ENCODE measurements at places on chromosomes 12 and 14.
A peak's percentile ranks its signal among the peaks of the same experiment; 100 is the strongest.

DNA sequence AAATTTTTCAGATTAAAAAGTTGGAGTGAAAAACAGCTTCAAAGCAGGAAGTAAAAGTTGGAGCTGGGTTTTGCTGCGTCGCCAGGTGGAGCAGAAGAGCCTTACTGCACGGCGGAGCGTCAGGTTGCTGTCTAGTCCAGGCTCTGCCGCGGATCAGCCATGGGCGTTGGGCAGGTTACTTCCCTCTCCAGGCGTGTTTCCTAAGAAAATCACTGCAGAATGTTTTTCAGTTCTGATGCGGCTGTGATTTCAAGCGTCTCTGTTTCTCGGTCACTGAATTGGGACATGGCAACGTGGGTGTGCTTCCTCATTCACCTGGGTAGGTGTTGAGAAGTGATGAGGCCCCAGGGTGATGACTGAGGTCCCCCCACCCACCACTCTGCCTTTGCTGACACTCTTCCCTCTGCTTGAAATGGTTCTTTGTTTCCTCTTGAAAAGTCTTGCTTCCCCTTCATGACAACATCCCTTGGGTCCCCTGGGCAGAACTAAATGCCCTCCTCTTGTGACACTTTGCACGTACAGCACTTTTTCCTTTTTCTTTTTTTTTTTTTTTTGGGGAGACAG lies 7.6 kb downstream of the EVL start:
- peak; percentile 45 for DNase-seq

GRCh38 chr14:104277416-104278213 lies 139.2 kb downstream of the KIF26A start:
- no peak for DNase-seq

DNA sequence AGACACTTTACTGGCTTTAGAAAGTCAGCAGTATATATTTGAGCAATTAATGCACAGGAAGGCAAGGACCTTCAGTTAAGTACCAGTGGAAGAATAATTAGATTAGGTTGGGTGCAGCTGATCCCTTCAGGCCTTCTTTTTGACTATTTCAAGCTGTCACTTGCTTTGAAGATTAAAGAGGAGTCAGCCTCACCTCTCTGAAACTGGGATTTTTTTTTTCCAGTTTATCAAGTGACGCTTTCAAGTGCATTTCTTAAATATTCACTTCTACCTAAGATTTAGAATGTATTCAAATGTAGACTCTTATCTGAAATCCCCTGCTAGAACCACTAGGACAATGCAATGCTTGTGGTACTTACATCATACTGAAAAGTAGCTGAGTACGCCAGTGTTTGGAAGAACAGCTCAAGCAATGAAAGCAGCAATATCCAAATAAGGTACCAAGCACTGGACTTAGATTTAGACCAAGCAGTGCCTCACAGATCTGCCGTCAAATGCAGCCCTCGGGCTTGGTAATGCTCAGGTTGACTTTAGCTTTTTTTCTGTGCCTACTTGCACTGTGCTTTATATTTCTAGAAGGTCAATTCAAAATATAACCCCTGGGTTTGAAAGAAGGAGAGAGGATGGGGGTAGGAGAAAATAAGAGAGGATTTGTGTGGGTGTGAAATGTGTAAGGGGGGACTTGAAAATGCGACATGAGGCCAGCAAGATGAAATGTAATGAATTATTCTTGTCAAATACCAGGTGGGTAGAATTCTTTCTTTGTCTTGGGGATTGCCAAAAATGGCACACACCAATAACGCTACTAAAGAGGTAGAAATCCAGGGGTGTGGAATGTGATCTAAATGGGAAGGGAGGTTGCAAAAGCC lies 3.7 kb upstream of the FERMT2 start:
- DNase-seq: no peak

DNA sequence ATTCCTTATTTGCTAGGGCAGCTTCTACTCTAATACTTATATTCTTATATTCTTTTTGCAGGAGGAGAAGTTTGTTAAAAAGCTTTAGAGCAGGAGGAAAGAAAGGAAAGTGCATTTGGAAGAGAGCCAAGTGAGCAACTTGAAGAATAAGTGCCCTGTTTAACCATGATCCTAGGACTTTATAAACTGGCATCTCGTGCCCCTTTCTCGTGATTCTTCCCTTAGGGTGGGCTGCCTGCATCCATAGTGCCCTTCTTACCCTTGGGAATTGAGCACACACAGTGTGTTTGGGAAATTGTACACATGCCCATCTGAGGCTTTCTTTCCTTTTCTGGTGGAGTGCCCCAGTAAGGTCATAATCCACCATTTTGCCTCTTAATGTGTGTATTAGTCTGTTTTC lies 141.9 kb downstream of the NUBPL start:
- no peak for DNase-seq

DNA sequence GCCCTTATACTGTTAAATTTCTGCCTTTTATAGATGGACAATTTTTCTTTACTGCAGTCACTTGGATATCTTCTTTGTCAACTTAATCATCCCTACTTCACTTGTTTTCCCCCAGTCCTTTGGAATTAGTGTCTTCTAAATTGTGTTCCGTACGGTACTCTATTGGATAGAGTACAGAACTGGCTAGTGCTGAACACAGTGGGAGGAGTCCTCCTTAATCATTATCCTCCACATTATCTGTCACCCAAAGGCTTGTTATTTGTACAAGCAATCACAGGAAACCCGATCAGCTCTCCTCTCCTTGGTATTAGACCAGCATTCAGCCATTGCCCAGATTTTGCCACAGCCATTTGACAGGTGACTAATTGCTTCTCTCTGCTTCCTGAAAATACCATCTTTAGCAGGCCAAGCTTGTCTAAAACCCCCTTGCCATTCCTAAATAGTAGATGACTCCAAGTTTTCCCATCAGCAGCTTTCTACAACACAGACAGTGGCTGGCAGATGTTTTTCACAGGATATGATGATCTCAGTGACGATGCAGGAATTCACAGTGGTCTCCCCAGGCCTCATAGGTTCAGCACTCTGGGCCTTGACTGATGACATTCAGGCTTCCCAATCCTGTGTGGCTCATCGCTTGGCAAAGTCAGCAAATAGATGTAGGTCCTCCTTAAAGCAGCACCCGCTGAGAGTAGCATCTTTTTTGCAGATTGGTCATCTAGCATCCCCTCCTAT lies 216.0 kb upstream of the RGS6 start:
- no peak for DNase-seq

DNA sequence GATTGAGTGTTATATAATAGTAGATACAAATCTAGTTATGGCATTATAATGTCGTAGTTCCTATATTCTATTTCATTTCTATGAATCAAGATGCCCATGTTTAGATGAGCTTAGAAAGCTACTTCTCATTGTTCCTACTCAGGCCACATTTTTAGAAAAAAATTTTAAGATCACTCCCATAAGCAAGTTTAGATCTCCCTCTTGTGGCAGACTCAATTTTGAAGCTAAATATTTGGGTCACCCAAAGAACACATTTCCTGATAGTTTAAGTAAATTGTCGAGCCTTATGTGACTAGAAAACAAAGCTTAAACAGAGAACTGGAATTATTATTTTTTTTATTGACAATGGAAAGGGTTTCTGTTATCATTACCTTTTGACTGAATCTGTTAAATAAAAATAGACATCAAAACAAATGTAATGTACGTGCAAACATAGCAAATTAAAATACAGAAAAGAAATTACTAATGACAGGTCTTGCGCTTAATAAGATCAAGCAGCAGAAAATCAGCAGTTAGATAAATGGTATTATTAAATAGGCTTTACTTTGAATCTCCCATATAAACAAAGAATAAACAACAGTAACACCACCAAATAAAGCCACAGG lies 180.2 kb downstream of the ACSS3 start:
- DNase-seq: no peak

DNA sequence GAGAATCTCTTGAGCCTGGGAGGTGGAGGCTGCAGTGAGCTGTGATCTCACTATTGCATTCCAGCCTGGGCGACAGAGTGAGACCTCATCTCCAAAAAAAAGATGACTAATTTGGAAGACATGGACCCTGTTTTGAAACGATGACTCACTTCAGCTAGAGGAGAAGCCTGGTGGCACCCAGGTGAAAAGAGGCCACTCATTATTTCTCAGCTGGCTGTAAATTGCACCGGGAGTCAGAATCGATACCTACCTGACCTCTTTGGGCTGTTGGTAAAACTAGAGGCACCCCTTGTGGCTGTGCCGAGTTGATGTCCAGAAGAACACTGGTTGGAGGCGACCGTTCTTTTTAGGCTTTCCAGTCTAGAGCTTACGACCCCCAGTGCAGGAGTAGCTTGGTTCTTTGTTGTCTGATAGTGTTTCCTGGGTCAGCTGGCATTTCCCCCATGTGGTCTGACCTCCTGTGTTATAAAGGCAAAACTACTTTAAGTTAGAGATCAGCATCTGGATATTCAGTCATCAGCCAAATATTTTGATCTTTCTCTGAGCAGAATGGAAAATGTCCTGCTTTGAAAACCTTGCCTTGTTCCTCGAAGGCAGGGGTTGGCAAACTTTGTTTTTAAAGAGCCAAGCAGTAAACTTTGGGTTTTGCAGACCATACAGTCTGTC lies 93.2 kb downstream of the CHST11 start:
- no peak for DNase-seq

DNA sequence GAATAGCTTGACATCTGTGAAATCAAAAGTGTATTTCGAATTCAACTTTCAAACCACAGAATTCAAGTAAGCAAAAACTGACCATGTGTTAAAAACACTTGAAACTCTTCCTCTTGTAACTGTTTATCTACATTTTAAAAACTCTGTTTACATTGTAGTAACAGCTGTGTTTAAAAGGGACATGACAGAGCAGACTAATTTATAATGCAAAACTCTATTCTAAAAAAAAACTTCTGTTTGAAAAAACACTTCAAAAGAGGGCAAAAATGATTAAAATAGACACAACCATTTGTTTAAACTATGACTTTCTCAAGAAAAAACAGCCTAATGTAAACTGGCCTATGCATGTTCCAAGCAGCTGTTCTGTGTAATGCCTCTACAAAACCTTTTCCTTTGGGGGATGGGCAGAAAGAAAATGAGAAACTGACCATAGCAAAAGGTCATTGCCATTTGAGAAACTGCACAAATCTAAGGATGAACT lies 149.1 kb upstream of the HMGA2 start:
- DNase-seq: no peak

GRCh38 chr12:89490922-89491321 lies 33.7 kb downstream of the GALNT4 start:
- no peak for DNase-seq

- DNase-seq: no peak
These were observed 390.1 kb upstream of the PDE3A start for GRCh38 chr12:19978193-19978592.

GRCh38 chr12:26373606-26374495 lies 178.5 kb downstream of the SSPN start:
- DNase-seq: no peak

DNA sequence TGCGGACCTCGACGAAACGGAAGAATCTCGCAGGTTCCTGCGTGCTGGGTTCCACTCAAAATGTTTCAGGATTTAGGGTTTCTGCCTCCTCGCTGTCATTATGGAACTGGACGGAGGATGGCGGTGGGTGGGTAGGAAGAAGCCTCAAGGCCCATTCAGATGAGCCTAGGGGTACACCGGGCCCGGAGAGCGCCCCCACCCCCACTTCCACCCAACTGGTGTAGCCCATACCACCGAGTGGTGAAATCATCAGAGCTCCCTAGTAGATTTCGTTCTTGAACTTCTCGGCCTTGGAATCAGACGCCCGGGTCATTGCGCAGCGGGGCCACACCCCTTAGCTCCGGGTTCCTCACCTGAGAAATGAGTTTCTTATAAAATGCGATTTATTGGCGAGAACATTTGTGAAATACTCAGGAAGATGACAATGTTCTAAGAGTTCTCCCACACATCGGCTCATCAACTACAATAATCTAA lies 13.3 kb upstream of the TBX3 start:
- no peak for DNase-seq

DNA sequence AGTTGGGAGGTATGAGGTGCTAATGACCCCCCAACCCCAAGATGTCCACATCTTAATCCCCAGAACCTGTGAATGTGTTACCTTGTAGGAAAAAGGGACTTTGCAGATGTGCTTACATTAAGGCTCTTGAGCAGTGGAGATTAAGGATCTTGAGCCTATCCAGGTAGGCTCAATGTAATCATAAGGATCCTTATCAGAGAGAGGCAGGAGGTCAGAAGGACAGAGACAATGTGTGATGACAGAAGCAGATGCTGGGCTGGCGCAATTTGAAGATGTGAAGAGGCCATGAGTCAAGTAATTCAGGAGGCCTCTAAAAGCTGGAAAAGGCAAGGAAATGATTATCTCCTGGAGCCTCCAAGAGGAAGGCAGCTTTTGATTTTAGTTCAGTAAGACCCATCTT lies 90.4 kb upstream of the MAX start:
- no peak for DNase-seq

- DNase-seq: no peak
These were observed 437.4 kb downstream of the RMST start for GRCh38 chr12:97899956-97900355.

- DNase-seq: no peak
These were observed 10.2 kb upstream of the YARS2 start for GRCh38 chr12:32765906-32766305.

GRCh38 chr12:47359310-47360092 lies 279.7 kb upstream of the AMIGO2 start:
- no peak for DNase-seq

GRCh38 chr14:52906141-52906601 lies 44.7 kb downstream of the FERMT2 start:
- no peak for DNase-seq

DNA sequence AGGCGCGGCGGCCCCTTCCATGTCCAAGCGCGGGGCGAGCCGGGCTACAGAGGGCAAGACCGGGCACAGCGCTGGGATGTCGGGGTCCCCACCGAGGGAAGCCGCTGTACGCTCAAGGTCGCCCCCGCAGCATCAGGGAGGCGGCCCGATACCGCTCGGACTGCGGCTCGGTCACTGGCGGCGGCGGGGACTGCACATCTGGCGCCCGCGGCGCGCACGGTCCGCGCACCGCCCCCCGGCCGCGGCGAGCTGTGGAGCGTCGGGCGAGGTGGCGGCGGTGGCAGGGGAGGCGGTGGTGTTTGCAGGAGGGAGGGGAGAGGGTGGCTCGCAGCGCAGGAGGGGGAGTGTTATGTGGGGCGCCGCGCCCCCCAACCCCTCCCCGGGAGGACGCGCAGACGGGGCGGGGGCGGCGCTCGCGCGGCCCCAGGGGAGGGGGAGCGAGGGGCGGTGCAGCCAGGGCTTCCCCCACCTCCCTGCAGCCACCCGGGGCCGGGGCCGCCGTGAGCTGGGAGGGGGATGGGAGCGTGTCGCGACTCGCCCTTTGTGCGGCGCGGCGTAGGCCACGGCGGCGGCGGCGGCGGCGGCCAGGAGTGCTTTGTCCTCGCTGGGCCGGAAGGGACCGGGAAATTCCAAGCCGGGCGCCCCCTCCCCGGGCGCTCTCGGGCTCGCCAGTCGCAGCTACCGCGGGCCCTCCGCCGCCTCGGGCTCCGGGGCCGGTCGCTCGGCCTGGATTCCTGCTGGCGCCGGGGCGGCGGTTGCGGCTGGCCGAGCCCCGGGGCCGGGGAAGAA lies at the start of gene NUAK1:
TSS of gene NUAK1 (minus strand) at position 322 of the 789 bp plus-strand sequence. CDS start at position 21, 301 bp downstream.
- no peak for DNase-seq

GRCh38 chr12:104694161-104694560 lies 237.4 kb downstream of the CHST11 start:
- no peak for DNase-seq

DNA sequence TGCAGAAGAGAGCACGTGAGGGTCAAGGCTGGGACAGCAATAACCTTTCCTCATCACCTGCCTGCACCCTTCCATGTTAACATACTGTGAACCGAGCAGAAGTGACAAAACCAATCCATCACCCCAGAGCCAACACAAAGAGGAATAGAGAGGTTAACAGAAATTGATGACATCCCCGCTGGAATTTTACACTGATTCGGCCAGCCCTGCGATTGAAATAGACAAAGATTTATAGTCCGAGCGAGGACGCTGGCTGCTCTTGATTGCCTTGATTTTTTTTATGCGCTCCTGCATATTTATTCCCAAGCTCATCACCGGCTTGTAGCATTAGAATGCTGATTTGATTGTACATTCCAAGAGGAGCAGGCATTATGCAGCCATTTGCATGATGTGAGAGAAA lies 729.7 kb downstream of the BCL11B start:
- DNase-seq: no peak
